NCI-H69 (cell line): ENCODE measurements at places on chromosomes 7 and 10.

GRCh38 chr7:41328131-41328530 lies 374.8 kb downstream of the INHBA start:
- no peak for DNase-seq

DNA sequence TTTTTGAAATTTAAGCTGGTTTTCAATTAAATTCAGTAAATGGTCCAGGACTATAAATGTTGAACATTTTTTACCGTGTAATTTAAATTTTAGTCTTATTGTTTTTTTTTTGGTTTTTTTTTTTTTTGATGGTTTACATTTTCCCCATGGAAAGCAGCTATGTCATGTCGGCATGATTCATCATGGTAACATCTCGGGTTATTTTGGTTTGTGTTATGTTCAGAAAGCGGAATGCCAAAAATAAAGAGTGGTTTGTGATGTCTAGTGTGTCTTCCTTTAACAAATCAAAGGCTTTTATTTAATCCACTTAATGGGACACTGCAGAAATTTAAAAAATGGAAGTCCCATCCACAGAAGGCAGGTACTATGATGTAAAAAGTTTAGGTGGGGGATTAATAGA lies 58.5 kb downstream of the TRUB1 start:
- no peak for DNase-seq

- DNase-seq = no peak
Measured at GRCh38 chr10:77770868-77771175, 133.2 kb upstream of the KCNMA1 start.

DNA sequence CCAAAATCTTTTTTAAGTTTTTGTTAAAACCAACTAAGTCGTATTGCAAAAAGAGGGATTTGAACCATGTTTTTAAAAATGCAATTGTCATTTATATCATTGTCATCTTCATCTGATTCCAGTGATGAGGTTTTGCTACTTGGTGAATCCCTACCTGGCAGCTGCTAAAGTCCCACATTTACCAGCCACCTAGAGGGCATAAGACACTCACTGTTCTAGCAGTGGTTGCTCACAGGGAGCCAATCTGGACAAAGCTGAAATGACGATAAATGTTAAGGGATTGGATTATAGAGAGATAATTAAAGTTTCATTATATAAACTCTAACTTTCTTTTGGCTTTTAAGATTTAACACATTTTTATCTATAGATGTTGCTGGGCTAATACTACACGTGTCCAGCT lies 18.7 kb downstream of the KIFBP start:
- DNase-seq = no peak

- DNase-seq = no peak
Measured at GRCh38 chr10:2081501-2081900, 344.2 kb upstream of the ADARB2 start.

DNA sequence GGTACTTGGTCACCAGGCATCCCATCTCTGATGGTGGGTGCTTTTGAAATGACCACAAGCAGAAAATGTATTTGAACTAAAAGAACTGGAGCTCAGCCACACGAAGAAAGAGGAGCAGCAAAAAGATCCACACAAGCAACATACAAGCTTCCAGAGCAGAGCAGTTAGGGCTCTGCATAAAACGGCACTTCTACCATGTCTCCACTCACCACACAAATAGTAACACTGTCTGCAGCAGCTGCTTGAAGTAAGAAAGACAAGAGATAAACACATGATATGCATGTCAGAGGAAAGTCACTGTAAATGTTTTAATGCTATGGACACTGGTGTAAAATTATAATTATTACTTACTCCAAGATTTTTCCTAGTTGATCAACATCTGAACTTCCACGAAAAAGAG lies 32.5 kb upstream of the FAM133B start:
- DNase-seq = no peak

GRCh38 chr10:2913474-2913873 lies 153.9 kb upstream of the PFKP start:
- no peak for DNase-seq

GRCh38 chr10:71889388-71889987 lies 38.4 kb upstream of the PSAP start:
- DNase-seq = peak; percentile 39

DNA sequence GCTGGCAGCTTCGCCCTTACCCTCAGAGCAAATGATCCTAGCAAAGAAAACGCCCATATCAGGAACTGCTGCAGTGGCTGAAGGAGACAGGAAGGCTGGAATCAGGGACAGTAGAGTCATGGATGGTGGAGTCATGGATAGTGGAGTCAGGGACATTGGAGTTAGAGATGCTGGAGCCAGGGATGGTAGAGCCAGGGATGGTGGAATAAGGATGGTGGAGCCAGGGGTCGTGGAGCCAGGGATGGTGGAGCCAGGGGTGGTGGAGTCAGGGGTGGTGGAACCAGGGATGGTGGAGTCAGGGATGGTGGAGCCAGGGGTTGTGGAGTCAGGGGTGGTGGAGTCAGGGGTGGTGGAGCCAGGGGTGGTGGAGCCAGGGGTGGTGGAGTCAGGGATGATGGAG lies 31.3 kb downstream of the C10orf105 start:
- DNase-seq = no peak

- DNase-seq = no peak
Measured at GRCh38 chr10:34966040-34966439, 124.1 kb downstream of the CUL2 start.

GRCh38 chr10:52019656-52020055 lies 294.4 kb upstream of the DKK1 start:
- no peak for DNase-seq

- DNase-seq = peak; percentile 97
Measured at GRCh38 chr7:105896407-105896911, 20.1 kb upstream of the ATXN7L1 start.

GRCh38 chr10:101880232-101880573 lies 36.6 kb upstream of the KCNIP2 start:
- no peak for DNase-seq

DNA sequence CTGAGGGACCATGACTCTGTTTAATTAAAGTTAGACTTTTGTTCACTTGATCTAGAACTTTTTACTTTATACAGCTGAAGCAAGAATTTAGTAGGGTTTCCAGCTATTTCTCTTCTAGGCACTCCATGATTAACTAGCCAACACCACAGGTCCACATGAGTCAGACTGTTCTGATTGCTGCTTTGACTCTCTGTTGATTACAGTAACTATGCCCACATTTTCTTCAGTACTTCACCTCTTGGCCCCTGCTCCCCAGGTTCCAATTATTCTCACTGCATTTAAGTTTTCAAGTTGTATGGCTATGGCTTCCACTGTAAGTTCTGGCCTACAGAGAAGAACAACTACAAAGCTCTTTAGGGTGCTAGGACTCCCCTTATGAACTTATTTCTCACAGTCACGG lies 737.2 kb upstream of the IGFBP3 start:
- DNase-seq = no peak

DNA sequence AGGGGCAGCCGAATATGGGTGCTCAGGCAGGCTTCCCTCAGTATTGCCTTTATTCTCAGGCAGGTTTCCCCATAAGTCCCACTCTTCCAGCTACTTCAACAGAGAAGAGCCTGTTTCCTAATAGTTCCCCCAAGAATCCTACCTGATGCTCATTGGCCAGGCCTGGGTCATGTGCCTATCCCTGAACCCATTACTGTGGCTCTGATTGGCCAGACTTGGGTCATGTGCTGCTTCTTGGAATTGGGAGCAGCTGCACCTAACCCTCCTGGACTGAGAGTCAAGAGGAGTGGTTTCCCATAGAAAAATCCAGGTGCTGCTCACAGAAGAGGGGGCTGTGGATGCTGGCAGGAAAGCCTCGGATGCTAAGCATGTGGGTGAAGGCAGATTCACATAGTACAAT lies 21.7 kb downstream of the OPALIN start:
- no peak for DNase-seq

GRCh38 chr10:8095959-8096358 lies 41.5 kb downstream of the GATA3 start:
- DNase-seq = no peak

DNA sequence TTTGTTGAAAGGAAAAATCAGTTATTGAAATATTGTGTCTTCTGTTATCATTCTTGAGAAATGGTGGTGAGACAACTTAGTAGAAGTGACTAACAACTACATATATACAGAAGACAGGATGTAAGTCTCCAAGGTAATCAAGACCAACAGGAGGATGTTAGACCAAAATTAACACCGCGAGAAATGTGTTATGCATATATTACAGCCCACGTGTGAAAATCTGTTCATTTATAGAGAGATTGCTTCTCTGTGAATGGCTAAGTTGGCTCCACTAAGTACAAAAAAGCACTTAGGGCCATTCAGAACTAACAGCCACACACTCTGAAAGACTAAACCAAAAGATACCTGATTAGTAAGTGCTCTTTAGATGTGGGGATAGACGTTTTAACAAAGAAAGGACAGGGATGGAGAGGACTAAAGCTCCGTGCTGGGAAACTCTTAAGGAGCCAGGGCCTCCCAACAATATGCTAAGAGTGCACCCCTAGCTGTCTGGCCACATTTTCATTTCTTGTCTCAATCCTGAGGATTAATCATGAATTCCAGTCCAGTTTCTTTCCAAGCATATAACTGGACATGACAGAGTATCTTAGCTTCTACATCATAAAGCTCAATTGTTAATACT lies 26.5 kb downstream of the HDAC9 start:
- DNase-seq = no peak

DNA sequence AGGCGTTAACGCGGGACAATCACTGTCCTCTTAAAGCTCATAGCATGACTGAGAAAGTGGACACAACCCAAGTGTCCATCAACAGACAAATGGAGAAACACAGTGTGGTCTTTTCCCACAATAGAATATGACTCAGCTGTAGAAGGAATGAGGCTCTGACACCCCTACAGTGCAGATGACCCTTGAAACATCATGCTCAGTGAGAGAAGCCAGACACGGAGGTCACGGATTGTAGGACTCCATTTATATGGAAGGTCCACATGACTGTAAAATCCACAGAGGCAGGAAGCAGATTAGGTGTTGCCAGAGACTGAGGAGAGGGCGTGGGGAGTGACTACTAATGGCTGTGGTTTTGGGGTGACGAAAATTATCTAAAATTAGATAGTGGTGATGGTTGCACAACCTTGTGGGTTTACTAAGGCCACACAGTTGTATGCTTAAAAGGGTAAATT lies 6.1 kb upstream of the NCAPG2 start:
- no peak for DNase-seq

- DNase-seq = no peak
Measured at GRCh38 chr10:34956756-34957155, 133.4 kb downstream of the CUL2 start.

DNA sequence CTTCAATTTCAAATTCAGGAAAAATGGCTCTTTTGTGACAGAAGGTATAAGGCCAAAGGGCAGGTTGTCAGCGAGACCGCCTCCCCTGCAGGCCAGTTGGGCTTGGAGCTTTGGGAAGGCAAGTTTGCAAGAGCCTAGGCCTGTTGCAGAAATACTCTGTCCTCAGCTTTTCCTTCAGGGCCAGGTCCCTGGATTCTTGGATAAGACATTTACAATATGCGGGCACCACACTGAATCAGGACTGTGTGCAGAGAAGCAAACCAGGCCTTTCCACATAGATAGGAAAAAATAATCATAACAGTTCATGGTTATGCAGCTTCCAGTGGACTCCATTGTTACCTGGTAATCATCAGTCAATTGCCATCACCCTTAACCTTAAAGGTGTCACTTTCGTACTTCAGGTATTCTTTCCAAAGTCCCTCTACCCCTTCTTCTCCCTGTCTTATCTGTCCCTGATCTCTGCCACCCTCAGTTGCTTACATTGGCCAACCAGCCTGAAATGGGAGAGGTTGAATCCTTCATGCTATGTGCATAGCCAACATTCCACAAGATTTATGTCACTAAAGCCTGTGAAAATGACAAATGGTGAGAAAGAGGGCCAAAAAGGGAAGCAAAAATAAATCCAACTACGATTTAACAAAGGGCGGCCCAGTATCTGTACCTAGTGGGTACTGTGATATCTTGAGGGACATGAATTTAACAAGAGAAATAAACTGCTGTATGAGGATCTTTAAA lies 304.5 kb upstream of the NFE2L3 start:
- DNase-seq = no peak

DNA sequence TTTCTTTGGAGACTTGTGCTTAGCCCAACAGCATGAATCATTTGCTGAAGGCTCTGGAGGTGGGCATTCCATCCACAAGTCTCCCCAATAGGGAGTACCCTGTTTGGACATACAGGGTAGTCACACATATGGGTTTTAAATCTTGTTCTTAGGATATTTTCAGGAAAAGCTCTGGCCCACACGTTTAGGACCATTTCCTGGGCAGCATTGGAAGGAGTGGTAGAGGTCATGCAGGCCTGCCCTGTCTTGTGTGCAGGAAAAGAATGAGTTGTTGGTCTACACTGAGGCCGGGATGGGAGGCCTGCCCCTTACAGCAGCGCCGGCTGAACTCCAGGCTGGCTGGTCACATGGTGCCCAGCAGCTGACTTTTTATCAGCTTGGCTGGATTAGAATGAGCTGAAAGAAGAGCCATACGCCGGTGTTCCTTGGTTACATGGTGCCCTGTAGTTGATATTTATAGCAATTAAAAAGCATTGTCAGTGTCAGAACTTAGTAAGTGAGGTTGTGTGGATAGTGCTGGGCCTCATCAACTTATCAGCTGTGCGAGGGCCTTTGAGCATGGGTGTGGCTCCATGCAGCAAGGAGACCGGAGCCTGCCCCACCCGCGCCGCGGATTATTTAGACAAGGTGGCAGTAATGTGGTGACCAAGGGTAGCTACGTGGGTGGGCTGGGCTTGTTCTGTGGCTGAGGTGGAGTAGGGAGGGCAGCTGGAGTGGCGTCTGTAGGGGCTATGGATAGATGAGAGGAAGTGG lies 28.6 kb downstream of the OGDH start:
- DNase-seq = no peak

DNA sequence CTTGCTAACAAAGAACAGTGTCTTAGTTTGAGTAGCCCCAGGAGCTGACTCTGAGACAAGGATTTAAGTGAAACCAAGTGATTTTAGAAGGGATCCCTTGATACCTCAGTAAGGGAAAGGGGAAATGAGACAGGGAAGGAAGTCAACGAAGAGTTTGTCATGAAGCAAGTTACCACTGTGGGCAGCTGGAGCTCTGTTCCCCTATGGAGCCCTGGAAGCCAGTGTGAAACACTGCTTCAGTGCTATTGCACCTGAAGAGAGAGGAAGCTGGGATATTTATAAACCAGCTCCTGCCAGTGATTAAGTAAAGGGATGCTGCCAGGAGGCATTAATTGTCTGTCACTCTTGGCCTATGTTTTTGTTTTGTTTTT lies 58.9 kb upstream of the WAPL start:
- no peak for DNase-seq

- DNase-seq = no peak
Measured at GRCh38 chr10:131081376-131081775, 230.1 kb downstream of the TCERG1L start.

- DNase-seq = peak; percentile 68
Measured at GRCh38 chr7:36203071-36203790, 50.2 kb downstream of the EEPD1 start.

- DNase-seq = no peak
Measured at GRCh38 chr10:1308962-1309616, 252.9 kb downstream of the WDR37 start.
